ENCODE measurements at places on chromosomes 1 and 21.

DNA sequence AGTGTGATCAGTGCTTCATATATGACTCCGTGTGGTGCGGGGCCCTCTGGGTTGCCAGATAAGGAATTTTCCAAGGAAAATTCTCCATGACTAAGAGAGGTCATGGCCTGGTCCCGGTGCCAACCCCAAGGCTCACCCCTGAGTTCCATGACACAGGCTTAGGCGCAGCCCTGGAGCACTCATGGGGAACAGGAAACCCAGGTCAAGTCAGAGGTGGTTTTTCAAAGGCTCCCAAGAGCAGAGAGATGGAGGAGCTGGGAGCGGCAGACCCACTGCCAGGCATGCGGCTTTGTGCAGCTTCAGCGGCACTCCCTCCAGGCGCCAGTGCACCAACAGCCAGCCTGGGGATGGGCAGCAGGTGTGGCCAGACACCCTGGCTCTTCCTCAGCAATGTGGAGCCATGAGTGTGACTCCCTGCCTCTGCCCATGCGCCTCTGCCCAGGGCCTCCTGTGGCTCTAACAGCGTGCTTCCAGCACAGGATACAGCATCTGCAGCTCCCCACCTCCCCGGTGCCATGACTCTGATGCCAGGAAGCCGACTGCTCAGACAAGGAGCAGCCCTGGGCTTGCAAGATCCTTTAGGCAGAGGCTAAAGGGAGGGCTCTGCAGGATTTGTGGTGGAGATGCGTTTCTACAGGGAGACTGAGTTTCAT lies 47.3 kb downstream of the GPR161 start:
- DNase-seq, result no peak

DNA sequence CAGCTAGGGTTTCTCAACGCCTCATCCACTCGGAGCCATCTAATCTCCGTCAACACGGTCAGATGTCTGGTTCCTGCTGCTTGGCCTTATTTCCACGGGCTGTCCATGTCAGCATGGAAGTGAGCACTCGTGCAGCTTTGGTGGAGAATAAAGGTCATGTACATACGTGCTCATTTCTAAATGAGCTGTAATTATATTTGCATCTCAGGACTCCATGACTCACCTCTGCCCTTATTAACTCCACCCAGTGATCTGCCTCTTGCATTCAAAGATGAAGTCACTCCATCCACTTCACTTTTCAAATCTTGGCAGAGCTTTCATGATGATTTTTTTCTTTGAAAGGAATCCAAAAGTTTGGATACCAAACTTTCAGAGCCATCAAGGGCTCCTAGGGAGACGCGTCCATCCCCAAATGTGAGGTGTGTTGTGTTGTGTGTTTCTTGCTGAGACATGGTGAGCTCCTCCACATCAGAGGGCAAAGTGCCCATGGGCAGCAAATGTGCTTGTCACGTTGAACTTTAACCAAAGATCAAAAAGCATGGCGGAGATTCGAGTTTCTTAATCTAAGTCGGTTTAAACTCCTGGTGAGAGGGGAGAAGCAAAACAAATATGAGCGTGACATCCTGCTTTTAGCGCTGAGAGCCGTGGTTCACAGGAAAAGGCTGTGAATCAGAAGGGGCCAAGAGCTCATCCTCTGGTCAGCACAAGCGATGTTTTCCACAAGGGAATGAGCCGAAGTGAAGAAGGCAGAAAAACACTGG lies 68.6 kb upstream of the ERRFI1 start:
- DNase-seq, result no peak

DNA sequence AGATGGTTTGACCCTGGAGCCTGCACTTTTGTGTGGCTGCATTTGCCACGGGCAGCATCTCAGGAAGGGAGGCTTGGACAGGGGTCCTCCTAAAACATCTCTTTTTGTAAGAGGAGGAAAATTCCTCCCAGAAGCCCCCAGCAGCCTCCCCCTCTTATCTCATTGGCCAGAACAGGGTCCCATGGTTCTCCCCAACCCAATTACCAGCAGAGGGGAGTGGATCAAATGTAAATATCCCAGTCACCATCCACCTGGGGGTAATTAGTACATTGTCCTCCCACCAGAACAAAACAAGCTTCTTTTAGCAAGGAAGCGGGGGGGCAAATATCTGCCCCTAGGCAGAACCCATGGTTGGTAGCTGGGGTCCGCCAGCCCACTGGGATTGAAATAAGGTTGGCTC lies 44.7 kb upstream of the TENT5B start:
- no peak for DNase-seq

DNA sequence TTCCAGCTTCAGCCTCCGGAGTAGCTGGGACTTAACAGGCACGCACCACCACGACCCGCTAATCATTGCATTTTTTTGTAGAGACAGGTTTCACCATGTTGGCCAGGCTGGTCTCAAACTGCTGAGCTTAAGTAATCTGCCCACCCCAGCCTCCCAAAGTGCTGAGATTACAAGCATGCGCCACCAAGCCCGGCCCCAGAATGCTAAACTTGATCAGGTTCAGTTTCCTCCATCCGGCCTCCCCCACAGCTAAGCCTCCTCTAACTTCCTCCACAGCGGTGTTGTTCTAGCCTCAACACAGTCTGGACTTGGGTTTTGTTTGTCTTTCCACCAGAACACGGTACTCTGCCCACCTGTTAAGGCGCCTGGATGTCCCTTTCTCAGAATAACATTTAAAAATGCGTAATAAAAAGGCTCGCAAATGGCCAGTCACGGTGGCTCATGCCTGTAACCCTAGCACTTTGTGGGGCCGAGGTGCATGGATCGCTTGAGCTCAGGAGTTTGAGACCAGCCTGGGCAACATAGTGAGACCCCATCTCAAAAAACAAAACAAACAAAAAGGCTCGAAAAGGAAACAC lies 2.4 kb downstream of the PARP1 start:
- DNase-seq, result no peak

- no peak for DNase-seq
Measured at GRCh38 chr1:246428542-246429308, 78.4 kb downstream of the SMYD3 start.

GRCh38 chr1:23577056-23578004 lies 18.0 kb upstream of the ID3 start:
- DNase-seq, result no peak

- DNase-seq, result no peak
Measured at GRCh38 chr1:29519108-29519787, 282.9 kb downstream of the PTPRU start.

- no peak for DNase-seq
Measured at GRCh38 chr1:239682046-239682445, 295.7 kb downstream of the CHRM3 start.

DNA sequence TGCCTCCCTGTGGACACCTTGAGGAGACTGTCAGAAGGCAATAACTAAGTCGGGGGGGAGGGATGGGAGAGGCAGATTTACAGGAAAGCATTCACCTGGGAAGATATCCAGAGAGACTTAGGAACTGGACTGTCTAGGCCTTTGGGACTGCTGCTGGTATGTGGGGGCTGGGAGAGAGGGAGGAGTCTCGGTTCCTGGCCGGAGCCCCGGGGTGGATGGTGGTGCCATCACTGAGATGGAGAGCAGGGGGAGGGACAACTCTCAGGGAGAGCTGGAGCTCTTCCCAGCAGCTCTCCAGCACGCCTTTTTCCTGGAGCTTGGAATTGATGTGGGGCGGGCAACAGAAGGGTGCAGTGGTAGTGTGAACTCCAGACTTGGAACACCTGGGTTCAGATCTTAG lies 22.1 kb downstream of the PTPRF start:
- DNase-seq, result no peak

GRCh38 chr1:37561133-37562132 lies 4.7 kb downstream of the DNALI1 start:
- DNase-seq, result no peak

DNA sequence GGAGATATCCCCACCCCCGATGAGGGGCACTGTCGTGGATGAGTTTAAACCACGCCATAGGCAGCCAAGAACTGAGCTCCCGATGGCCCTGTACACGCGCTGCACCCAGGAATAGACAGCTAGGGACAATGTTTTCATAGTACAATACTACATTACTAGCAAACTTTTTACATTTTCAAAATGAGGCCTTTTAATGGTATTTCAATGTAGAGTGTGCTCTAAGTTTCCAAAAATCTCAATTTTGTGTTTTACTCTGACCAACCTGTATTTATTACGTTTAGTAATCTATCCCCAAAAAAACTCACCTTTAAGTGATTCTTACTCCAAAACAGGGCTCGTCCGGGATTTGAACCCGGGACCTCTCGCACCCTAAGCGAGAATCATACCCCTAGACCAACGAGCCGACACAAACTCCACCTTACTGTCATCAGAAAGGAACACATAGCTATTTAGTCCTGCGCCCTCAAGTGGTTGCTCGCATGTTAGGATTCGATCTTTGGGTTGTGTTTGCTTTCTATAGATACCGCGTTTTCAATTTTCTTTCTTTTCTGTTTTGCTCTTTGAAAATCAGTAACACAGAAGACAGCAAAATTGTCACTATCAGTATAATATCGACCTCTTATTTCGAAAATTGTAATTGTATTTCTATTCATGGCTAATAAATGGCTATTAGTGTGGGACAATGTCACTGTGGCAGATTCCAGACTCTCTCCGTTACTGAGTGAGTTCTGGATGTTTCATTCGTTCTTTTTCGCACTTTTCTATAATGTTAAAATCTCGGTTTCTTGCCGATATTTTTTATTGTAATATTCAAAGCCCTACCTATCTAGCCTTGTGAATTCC lies 6.4 kb upstream of the MPZL1 start:
- peak; percentile 69 for DNase-seq

DNA sequence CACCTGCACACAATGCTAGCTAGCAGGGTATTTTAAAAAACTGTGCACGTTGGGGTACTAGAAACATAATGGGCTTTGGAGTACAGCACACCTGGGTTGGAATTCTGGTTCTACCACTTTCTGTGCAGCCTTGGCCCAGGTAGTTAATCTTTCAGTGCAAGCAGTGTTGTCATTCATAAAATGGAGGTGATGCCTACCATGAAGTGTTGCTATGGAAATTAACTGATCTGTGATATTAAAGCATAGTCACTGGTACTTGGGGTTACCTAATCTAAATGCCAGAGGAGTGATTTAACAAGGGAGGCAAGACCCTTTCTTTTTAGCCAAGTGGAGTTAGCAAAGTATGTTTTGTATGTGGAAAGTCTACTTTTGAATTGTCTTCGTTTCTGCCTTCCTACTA lies 18.0 kb downstream of the ATP1B1 start:
- no peak for DNase-seq

DNA sequence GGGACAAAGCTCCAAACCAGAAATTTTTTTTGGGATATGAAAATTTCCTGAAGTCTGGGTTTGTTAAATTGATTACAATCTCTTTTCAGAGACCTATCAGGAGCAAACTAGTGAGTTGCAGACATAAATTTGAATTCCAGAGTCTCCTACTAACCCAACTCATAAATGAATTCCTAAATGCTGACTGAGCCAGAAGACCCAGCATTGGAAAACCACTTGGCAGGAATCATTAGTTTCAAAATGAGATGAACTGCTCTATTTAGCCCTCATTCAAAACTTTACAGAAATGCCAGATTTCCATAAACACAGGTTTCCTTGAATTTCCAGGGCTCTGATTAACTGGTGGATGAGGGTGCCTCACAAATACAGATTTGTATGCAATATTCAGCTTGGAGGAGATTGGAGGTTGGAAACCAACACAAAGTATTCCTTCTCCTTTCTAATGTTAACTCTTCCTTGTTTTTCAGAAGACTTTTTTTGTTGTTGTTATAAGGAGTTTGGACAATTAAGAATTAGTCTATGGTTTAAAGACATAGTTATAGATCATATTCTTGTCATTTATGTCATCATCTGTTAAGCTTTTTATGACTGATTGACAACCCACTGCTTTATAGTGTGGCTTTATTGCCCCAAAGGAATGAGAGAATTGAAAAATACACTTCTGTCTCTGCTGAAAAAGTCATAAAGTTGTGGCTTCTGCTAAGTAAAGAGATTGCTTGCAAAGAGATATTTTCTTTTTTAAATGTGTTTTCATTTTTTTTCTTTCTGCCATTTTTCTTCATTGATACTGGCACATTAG lies 222.8 kb downstream of the HLX start:
- DNase-seq, result no peak

- DNase-seq, result no peak
Measured at GRCh38 chr1:159067699-159068621, 8.6 kb downstream of the AIM2 start.

GRCh38 chr21:36665806-36666205 lies 33.1 kb upstream of the SIM2 start:
- DNase-seq, result no peak

DNA sequence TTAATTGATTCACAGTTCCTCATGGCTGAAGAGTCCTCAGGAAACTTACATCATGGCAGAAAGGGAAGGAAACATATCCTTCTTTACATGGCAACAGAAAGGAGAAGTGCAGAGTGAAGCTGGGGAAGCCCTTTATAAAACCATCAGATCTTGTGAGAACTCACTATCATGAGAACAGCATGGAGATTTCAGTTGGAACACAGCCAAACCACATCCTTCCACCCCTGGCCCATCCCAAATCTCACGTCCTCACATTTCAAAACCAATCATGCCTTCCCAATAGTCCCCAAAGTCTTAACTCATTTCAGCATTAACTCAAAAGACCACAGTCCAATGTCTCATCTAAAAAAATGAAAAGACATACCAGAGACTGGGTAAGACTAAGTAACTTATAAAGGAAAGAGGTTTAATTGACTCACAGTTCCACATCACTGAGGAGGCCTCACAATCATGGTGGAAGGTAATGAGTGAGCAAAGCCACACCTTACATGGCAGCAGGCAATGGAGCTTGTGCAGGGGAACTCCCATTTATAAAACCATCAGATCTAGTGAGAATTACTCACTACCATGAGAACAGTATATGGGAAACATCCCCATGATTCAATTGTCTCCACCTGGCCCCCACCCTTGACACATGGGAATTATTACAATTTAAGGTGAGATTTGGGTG lies 105.2 kb downstream of the MRPL39 start:
- no peak for DNase-seq

DNA sequence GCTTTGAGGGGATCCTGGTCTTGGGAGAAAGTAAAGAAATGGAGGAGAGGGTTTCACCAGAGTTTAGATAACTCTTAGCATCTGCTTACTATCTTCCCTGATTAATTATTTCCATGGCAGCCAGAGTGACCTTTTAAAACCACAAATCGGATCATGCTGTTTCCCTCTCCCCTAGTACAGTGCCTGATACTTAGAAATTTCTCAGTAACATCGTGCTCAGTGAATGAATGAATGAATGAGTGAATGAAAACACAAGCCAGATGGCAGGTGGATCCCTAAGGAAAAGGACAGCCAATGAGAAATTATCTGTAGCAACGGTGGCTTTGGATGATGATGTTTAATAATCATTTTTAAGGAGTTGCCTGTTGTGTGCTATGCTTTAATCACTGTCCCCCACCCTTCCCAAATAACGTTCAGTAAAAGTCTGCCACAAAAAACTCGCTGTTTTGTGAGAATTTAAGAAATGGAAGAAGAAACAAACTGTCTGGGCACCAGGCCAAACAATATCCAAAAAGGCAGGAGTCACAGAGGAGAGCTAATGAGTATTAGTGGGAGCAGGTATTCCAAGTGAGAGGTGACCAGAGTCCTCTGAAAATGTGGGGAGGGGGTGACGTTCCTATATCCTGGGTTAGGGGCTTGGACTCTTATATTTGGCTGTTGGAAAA lies 737 bp upstream of the SMAP2 start:
- DNase-seq, result no peak
